Neuronal stem cell (in vitro differentiated cells): ENCODE measurements at places on chromosomes 5 and 9.

DNA sequence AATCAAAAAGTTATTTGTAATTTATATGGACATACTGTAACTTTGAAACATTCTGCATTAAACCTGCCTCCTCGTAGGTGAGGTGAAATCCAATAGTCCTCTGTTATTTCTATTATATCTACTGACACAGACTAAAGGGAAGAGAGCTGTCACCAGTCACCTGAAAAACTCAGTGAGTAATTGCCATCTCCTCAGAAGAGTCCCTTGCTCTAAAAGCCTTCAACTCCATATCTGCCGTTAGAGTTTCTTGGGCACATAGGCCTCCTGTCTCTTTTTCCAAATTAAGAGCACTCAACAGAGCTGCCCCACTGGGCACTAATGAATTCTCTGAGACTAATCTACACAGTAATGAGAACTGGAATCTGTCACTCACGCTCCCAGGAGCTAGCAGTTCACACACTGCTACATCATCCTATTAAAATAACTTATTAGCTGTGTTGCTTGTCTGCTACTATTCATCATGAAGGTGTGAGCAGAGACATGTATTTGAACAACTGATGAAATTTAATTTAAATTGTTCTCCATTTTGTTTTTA is 67.3 kb upstream of the VCAN start:
- peak; percentile 29 for DNase-seq

DNA sequence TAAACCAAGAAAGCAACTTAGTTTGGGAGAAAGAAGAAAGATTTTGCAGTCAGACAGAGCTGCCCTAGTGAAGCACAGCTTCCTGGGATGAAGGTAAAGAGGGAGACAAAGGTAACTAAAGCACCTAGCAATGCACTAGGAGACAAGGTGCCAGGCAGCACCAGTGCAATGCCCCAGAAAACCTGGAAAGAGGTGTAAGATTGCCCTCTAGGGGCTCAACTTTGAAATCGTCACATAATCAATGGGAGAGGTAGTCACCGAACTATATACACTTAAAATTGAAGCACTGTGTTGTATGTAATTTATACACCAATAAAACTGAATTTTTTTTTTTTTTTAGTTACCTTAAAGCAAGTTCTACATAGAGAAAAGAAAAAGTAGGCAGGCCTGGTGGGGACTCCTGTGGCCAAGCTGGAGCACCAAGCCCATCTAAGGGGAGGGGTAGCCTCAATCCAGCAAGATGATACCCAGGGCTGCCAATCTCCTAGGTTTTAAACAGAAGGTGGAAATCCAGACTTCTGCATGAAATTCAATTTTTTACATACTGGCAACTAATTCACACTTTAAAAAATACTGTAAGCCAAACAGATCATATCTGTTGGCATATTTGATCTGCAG is 48.2 kb downstream of the CDK5RAP2 start:
- no peak for DNase-seq

GRCh38 chr9:82539146-82539545 is 523.8 kb downstream of the RASEF start:
- DNase-seq, result no peak

DNA sequence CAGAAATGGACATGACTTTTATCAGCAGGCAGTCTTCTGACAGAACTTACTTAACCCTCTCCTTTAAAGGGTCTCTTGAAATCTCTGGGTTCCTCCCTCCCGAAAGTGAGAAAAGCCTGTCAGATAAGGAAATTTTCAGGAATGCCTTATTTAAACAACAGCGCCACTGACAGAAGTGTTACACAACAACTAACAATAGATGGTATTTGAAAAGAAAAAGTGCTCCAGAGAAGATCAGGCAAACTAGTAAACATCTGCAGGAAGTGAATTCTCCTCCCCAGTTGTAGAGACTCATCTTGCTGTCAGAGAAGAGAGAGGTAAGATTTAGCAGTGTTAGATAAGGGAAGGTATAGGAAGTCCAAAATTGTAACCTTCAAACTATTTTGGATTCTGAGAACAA is 107.2 kb upstream of the NFIL3 start:
- no peak for DNase-seq

GRCh38 chr9:112569186-112569585 is 82.6 kb downstream of the KIAA1958 start:
- DNase-seq, result no peak

DNA sequence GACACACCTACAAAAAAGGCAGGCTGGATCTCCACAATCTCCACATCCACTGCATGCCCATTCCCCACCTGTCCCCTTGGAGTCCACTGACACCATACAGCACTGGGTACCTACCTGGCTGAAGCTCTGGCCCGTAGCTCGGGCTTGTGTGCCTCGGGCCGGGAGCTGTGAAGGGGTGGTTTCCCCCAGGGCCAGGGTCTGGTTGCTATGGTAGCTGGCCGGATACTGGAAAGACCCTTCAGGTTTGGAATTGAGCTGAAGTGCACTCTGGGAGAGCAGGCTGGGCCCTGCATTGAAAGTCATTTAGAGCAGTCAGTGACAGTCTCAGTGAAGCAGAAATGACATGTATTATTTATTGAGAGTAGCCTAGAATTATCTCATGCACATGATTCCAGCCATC is 507.3 kb downstream of the CTNND2 start:
- no peak for DNase-seq

DNA sequence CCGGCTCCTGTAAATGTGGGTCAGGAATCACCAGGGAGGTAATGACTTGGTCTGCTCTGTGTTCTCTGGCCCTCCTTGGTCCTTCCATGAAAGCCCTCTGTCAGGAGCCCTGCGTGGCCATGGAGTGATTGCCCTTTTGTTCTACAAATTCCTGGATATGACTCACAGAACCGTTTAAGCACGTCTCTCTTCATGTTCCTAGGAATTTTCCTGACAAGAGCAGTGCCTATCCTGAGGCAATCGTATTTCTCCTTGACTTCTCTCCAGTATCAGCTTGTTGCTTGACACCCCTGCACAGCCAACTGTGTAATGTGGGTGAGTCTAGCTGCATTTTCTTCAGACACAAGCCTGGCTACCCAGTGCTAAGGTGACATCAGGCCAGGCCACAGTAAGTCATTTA is 274.3 kb upstream of the ZNF462 start:
- no peak for DNase-seq

GRCh38 chr9:107755246-107755645 is 265.7 kb upstream of the KLF4 start:
- DNase-seq, result no peak

- no peak for DNase-seq
Measured at GRCh38 chr5:7794823-7795222, 56.1 kb downstream of the CFAP90 start.

GRCh38 chr9:72980183-72980582 is 27.3 kb upstream of the ALDH1A1 start:
- no peak for DNase-seq

DNA sequence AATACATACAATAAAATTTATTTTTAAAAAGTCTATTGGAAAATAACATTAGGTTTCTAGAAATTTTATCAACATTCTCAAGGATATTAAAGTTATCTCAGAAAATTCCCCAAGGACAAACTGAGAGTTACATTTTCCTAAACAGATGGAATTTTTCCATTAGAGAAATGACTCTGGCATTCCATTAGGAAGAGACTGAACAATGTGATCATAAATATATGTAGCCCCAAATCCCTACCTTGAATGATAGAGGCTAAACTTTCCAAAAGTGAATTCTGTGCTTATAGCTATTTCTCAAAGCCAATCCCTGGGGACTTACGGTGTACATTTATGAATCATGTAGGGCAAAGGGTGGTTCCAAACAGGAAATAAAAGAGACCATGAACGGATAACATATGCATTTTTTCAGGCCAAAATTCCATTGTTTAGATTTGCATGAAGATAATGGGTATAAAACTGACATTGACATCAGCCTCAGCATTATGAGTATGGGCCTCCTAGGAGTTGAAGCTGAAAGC is 1181.0 kb upstream of the DMAC1 start:
- DNase-seq, result no peak

DNA sequence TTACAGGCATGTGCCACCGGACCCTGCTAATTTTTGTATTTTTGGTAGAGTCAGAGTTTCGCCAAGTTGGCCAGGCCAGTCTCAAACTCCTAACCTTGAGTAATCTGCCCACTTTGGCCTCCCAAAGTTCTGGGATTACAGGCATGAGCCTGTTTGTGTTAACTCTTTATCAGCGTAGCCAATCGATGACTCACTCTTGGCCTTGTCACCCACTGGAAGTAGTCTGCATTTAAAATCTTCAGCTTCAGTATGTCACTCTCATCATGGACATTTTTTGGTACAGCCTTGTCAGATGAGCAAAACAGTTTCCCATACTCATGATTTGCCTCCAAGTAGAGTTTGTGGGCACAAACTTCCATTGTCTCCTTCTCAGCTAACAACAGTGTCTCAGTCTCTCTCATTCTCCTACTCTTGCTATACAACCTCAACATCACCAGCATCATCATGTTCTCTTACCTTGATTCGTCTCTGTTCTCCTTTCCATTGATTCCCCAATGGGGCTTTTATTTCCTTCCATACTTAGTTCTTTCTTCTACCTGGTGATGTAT is 22.5 kb downstream of the MUSK start:
- DNase-seq, result no peak

- no peak for DNase-seq
Measured at GRCh38 chr5:65774346-65774745, 52.3 kb downstream of the NLN start.

DNA sequence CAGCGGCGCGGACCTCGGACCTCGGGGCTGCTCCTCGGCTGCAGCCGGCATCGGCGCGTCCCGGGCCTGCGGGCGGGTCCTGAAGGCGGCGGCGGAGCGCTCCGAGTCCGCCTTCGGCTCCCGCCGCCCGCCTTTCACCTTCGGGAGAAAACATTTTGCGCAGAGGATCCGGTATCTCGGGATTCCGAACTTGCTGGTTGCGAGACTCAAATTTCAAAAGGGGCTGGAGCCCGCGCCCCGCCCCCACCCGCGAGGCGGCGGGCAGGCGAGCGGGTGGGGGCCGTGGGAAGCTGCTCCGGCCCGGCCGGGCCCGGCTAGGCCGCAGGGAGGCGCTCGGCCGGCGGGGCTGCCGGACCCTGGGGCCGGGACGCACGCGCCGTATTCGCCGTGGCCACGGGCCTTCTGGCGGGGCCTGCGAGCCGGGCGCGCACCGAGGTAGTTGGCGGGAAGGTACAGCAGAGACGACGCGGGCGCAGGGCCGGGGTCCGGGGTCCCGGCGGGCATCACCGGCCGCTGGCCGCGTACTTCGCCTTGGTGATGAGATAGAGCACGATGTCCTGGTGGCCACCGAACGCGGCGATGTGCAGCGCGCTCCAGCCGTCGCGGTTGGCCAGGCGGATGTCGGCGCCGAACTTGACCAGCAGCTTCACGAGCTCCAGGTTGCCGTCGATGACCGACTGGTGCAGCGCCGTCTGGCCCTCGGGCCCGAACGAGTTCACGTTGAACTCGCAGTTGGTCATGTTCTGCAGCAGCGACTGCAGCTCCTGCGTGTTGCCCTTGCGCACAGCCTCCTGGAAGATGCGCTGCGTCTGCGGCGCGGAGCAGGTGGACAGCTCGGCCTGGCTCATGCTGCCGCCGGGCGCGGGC is 757 bp downstream of the NRARP start:
- peak; percentile 75 for DNase-seq

- DNase-seq, result no peak
Measured at GRCh38 chr5:132327252-132327955, 33.2 kb downstream of the SLC22A4 start.

GRCh38 chr5:52943808-52944207 is 45.3 kb upstream of the ITGA2 start:
- DNase-seq, result no peak

DNA sequence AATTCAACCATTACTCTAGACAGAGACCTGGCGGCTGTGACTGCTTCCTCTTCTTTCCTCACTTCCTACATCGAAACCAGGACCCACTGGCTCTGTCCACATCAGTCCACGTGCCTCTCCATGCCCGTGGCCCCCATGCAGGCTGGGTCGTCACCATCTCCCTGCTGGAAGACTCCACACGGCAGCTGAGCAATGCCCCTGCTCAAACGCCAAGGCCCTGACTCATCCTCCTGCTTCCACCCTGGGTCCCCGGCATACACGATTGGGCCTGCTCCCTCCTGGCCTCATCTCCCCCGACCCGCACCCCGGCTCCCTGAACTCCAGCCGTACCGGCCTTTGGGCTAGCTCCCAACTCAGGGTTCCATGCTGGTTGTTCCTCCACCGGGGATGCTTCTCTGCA is 67.2 kb upstream of the IER5L start:
- DNase-seq, result no peak

- no peak for DNase-seq
Measured at GRCh38 chr9:38301376-38302106, 91.0 kb upstream of the ALDH1B1 start.

DNA sequence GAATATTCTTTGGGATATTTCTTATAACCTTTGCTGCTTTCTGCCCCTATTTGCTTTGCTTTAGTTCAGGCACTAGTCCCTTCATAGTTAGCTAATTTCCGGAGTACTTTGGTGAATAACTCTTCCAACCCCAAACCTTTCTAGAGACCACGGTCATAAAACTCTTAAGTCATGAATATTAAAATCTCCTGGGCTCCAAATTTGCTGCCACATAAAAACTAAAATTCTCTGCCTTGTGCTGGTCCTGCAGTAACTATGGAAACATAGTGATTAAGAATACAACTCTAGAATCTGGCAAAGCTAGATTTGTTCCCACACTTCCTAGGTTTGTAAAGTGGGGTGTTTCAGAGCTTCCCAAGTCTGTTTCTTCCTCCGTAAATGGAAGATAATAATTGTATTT is 10.0 kb upstream of the ACTBL2 start:
- DNase-seq, result no peak

GRCh38 chr5:138752341-138752950 is 779 bp upstream of the CTNNA1 start:
- peak; percentile 26 for DNase-seq

DNA sequence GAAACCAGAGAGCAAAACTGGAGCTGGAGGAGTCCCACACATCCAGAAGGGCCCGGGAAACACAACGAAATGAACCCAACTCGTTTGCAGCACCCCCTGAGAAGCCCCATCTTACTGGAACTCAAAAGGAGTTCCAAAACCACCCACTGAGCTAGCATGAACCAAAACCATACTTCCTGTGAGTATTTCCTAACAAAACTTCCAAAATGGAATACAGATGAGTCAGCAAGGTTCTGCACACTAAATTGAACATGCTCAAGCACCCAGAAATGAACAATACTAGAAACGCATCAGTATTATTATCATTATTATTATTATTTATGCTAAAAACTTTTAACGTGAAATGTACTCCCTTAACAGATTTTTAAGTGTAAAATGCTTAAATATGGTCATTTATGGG is 8.0 kb upstream of the SPOCK1 start:
- DNase-seq, result no peak

- peak; percentile 2 for DNase-seq
Measured at GRCh38 chr5:85545129-85545528, 1072.6 kb upstream of the COX7C start.

GRCh38 chr5:80745490-80745889 is 90.7 kb upstream of the DHFR start:
- DNase-seq, result no peak

DNA sequence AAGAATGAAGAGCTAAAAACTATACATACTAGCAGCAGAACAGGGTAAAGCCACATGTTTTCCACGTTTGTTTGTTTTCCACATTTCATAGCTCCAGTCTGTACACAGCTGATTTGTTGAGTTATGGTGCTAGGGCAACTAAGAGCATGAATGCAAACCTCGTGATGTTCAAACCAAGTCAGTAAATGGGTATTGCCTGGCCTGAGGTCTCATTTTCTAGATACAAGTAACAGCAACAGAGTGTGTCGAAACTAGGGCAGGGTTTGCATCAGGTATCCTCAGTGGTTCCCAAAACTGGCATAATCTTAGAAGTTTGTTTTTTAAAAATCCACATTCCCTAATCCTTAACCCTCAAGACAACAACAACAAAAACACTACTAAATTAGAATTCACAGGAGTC is 89.3 kb downstream of the CEMIP2 start:
- DNase-seq, result no peak

GRCh38 chr5:139619861-139620260 is 28.3 kb upstream of the CXXC5 start:
- DNase-seq, result no peak
